ENCODE measurements at places on chromosomes 11 and 22.
A peak's percentile ranks its signal among the peaks of the same experiment; 100 is the strongest.

GRCh38 chr11:118282606-118283005 lies 18.5 kb upstream of the MPZL2 start:
- no peak for DNase-seq

DNA sequence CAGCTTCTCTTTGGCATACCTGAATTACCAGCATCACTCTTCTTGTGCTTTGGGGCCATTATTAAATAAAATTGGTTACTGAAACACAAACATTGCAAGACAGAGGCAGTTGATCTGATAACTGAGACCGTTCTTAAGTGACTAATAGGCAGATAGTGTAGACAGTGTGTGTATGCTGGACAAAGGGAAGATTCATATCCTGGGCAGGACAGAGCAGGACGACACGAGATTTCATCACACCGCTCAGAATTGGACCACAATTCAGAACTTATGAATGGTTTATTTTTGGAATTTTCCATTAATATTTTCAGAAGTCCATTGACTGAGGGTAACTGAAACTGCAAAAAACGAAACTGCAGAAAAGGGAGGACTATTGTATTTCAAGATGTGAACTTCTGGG lies 68.6 kb downstream of the LDLRAD3 start:
- DNase-seq: no peak

DNA sequence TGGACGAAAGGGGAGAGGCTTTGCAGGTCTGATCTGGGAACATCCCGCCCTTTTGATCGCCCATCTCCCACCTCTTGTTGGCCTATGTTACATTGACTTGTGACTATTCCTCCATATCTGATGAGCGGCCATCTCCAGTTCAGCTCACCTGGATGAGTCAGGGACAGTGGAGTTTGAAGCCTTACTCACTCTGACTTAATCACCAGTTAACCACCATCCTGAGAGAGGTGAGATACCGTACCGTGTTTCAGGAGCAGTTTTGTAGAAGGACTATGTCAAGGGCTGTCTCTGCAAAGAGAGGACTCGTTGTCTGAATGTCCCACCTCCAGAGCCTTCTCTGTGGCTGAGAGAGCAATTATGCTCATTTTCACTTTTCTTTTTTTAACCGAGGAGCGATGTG lies 771.7 kb downstream of the NTM start:
- no peak for DNase-seq

- no peak for DNase-seq
These were observed 33.0 kb upstream of the RIC3 start for GRCh38 chr11:8201644-8202365.

DNA sequence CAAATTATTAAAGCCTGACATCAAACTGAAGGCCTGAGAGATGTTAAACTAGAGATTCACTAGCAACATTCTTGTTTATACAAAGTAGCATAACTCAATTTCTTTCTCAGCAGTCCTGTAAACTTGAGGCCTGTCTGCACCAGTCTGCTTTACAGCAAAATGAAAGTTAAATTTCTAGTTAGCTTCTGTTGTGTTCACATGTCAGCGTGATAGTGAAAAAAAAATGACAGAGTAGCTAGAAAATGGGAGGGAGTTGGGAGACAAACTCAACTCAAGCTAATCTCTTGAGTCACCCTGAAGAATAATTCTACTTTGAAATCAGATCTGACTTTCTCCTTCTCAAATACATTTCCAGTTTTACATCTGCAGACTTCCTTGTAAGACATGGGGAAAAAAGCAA lies 6.5 kb downstream of the RBFOX2 start:
- DNase-seq: no peak

DNA sequence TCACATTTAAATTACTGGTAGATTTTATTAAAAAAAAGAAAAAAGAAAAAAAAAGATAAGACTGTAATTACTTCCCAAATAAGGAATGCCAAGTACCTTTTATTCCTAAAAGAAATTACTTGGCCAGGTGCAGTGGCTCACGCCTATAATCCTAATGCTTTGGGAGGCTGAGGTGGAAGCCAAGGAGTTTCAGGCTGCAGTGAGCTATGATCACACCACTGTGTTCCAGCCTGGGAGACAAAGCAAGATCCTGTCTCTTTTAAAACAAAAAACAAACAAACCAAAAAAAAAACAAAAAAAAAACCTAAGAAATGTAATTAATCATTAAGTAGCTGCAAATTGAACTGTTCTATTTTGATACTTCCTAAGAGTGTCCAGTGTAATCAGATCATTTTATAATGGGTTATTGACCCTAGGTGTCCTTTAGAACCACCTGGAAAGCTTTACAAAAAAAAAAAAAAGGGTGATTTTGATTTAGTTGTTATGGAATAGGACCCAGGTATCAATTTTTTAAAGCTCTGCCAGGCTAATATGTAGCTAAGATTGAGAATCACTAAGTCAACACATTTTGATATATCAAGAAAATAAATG lies 10.8 kb downstream of the LIN7C start:
- DNase-seq: no peak

- no peak for DNase-seq
These were observed 38.8 kb downstream of the RNF141 start for GRCh38 chr11:10502065-10502680.

DNA sequence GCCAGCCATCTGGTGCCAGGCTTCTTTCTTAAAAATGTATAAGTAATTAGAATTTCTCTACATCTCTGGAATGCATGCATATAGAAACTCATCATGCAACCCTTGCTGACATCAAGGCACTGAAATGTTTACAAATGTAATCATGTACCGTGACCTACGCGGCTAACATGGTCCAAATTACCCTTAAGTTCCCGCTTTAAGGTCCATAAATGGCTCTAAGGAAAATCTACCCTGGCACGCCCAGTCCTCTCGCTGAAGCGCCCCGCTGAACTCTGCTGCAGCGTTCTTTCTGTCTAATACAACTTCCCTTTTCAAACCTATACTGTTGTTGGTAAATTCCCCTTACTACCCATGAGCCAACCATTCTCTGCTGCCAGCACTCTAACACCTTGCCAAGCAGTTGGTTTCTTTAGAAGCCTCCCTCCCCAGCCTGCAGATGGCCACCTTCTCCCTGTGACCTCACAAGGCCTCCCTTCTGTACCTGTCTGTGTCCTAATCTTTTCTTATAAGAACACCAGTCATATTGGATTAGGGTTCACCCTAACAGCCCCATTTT lies 13.5 kb upstream of the HMOX1 start:
- DNase-seq: no peak

GRCh38 chr11:102664001-102664752 lies 39.0 kb upstream of the MMP20 start:
- DNase-seq: no peak

- no peak for DNase-seq
These were observed 181.1 kb downstream of the CTTN start for GRCh38 chr11:70579316-70579955.

GRCh38 chr11:93936460-93936859 lies 84.7 kb upstream of the HEPHL1 start:
- no peak for DNase-seq

DNA sequence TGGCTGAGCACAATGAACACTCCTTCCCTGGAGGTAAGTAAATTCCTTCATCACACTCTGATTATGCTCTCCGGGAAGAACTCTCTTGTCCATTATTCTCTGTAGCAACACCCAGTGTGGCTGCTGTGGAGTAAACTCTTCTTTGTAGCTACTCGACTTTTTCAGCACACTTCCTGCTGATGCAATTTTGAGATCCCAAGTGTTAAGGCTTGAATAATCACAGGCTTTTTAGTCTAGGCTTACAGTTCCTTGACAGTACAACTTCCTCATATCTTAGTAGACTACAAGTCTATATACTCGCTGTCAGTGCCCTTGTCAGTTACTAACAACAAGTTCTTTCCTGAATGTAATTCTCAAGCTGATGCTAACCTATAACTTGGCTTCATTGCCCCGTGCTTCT lies 301.8 kb upstream of the API5 start:
- DNase-seq: no peak

DNA sequence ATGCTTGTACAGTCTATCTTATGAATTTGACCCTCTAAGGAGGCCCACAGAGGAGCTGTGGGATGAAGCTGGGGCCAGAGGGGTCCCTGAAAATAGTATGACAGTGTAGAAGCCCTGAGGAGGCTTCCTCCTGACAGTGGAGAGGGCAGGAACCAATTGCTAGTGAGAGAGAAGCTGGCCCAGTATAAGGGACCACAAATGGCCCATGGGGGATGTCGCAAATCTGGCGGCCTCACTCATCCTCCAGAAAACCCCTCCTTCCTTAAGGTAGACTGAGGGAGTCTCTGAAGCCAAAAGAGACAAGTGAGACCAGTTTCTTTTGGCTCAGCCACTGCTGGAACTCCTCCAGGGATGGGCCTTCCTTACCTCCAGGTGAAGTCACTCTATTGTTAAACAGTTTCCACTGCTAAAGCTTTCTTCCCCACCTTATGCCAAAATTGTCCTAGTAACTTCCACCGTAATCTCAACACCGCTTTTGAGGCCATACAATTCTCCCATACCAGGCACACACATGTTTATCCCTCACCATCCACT lies 17.8 kb upstream of the CASTOR1 start:
- no peak for DNase-seq

- no peak for DNase-seq
These were observed 1295.9 kb downstream of the JRKL start for GRCh38 chr11:97685695-97686094.

- no peak for DNase-seq
These were observed 1.6 kb downstream of the BRD1 start for GRCh38 chr22:49825944-49826602.

DNA sequence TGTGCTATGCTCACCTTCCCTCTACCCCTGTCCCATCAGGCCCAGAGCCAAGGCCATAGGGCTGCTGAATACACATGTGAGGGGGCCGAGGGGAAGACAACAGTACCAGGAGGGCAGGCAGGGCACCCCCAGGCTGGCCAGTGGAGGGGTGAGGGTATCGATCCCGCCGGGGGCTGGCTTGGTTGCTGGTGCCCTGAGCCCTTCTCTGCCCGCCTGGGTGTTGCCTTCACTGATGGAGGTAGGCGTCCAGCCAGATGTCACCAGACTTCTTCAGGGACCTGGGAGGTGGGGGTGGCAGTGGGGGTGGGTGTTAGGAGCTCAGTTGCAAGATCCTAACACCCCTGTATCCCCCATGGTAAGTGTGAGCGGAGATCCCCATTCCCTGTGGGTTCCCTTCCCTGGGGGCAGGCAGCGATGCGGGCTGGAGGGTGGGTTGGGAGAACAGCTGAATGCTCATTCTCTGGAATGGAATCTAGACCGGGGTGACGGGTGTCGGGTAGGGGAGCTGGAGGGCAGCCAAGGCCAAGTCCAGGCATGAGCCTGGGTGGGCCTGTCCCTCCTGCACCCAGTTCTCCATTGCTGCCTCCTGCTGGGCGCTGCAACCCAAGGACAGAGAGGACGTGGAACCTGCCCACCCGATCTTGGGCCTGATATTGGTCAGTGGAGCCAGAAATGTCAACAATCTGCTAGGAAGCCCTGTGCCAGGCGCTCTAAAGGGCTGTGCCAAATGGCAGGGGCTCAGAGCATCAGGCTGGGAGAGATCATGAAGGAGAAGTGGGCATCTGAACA lies 17.6 kb downstream of the FADS3 start:
- DNase-seq: peak; percentile 56

DNA sequence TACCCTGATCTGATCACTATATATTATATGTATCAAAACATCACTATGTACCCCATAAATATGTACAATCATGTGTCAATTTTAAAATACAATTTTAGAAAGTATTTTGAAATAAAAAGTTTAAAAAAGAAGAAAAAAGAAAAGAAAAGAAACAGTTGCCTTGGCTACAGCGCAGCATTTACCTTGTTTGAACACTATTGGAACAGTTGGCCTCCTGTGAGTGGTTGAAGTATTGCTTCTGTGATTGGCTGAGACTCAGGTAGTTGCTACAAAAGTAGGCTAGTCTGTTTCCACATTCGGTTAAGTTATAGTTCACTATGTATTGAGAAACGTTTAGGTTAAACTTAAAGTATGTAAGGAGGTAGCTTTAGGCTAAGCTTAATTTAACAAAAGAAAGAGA lies 7.9 kb upstream of the DTX4 start:
- no peak for DNase-seq

- DNase-seq: no peak
These were observed 589.5 kb downstream of the OPCML start for GRCh38 chr11:132942611-132943356.

- DNase-seq: no peak
These were observed 2.6 kb downstream of the KCNQ1 start for GRCh38 chr11:2447253-2447950.

- peak; percentile 57 for DNase-seq
These were observed 104.1 kb upstream of the E2F8 start for GRCh38 chr11:19344661-19345518.

DNA sequence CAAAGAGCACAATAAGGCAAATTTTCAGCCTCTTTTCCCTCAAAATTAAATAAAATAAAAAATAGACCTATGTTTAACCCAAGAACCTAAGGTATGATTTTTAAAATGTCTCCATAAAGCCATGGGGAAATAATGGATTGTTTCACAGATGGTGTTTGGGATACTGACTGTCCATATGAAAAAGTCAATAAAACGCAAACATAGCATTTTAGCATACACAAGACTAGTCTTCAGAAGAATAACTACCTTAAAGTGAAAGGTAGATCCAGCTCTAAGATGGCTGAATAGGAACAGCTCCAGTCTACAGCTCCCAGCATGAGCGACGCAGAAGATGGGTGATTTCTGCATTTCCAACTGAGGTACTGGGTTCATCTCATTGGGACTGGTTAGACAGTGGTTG lies 16.1 kb downstream of the PTH start:
- DNase-seq: no peak

- no peak for DNase-seq
These were observed 139.3 kb downstream of the CADM1 start for GRCh38 chr11:115364896-115365295.

DNA sequence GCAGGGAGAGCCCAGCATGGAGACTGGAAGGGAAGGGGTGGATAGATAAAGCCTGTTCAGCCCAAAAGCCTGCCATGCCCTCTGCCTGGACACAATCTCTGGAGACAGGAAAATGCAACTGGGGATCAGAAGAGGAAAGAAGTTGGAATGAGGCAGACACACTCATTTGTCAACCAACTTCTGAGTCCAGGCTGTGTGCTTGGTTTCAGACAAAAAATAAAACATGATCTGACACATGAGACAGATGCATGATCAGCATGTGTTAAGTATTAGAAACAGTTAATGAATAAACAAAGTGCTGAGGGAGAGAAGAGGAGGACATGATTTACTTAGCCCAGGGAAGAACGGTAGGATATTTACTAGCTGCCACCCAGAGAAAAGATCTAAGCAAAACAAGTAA lies 839 bp downstream of the LRRN4CL start:
- DNase-seq: no peak

DNA sequence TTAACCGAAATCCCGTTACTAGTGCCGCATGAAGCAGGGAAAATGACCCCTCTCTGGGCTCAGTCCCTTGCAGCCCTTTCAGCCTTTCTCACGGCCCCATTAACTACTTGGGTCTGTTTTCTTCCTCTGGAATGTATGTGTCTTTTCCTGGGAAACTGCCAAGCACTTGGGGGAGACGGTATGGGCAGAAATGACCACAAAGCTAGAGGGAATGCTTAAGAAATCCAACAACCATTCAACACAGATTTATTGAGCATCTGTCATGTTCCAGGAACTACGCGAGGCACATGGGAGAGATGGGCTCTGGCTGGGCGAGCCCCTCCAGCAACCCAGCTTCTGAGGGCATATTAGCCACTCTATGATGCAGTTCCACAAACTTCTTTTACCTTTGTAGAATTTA lies 462.6 kb downstream of the BUD13 start:
- DNase-seq: no peak
